MCF 10A (cell line): ENCODE measurements at places on chromosomes 2 and 18. TPM values are rescaled to one million over a fixed set of nuclear protein-coding genes. Genes with fewer than 3 reads are reported as not detected.

The PLGLB2 gene
- total RNA-seq: 1.1 and 1.3 TPM in 2 replicates

The KIAA2012 gene
- total RNA-seq: not detected in 2 replicates

The PSMA8 gene
- total RNA-seq: not detected in 2 replicates

The TTC21B gene
- total RNA-seq: 9.8 and 10.9 TPM in 2 replicates

The SLC5A7 gene
- not detected in 2 replicates for total RNA-seq

The CHN1 gene
- total RNA-seq: 4.4 and 6.0 TPM in 2 replicates

The RNF144A gene
- total RNA-seq: 0.21 and 0.47 TPM in 2 replicates

The DAPL1 gene
- not detected in 2 replicates for total RNA-seq

The PIEZO2 gene
- 0.49 and 0.93 TPM in 2 replicates for total RNA-seq

The CHRND gene
- total RNA-seq: not detected in 2 replicates

- no peak for DNase-seq
Observed at GRCh38 chr2:25757906-25758305, 84.5 kb upstream of the DTNB start.

DNA sequence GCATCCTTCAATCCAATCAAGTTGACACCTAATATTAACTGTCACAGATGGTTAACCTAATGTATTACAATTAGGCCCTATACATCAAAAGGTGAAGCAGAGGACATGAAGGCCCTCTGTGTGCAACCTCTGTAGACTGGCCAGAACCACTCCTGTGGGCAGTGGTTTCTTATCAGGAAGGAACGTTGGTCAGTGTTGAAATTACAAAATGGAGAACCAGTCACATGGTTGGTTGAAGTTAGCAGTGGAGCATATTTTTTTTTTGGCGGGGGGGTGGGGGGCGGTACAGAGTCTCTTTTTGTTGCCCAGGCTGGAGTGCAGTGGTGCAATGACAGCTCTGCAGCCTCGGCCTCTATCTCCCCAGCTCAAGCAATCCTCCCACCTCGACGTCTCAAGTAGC is 19.8 kb downstream of the RNU2-63P start:
- peak; percentile 15 for DNase-seq

DNA sequence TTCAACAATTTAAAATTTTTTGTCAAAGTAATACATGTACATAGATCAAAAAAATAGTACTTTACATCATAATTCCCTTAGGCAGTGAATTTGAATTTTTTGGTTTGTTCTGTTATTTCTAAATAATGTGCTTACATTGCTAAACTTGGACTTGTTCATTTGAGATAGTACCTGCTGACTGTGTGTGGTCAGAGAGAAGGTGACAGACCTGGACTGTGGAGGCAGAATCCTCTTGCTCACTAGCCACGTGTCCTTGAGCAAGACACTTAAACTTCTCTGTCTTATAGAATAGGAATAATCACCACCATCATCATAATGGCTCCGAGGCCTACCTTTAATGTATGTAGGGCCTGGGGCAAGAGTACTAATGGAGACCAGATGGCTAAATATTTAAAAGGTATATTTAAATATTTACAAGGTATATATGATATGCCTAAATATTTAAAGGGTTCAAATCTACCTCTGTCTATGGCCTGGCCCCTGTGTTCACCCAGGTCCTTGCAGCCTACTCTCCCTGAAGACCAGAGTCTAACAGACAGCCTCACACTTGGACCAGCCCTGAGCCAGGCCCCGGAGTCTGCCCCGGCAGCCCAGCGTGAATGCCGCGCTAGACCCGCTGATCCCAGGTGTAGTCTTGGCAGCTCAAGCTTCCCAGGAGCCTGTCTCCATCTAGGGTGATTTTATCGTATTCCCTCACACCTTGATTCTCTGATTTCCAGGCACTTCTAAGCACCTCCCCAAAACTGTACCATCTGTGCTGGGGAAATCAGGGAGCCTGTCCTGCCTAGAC is 33.5 kb downstream of the ZNF532 start:
- DNase-seq: no peak

DNA sequence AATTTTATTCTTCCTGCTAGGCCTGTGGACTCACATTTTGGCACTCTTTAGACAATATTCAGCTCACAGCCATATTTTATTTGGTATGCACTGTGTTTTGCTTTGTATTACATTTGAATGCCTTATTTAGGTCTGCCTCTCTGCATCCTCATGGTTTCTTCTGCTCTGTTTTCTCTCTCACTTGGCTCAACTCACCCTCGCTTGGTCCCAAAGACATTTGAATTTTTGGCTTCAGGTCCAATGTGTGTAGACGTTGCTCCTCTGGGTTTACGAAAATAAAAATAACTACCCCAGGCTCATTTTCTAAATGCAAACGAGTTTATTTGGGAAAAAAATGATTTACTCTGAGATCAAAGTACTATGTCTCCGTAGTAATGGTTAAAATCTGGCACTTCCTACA is 91.1 kb upstream of the REG3A start:
- no peak for DNase-seq

GRCh38 chr2:23434721-23435121 is 49.7 kb downstream of the KLHL29 start:
- DNase-seq: peak; percentile 46

DNA sequence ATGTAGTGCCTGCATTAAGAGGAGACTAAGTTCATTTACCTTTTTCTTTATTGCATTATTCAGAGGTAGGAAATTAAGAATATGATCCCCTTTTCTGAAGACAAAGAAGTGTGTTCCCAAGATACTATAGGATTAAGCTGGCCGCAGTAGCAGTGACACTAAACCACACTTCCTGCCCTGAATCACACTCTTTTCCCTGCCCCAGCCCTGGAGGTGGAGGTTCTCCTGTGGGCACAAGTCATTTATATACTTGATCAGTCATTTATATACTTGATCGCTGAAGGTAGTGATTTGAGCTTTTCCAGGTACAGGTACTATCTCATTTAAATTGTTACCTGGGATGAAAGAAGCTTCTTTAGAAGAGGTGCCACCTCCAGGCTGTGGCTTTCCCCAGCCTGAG is 78.6 kb downstream of the ARMC9 start:
- no peak for DNase-seq

- no peak for DNase-seq
Observed at GRCh38 chr18:12774982-12775381, 72.1 kb downstream of the PSMG2 start.

GRCh38 chr2:10185046-10185445 is 62.5 kb downstream of the RRM2 start:
- DNase-seq: no peak

- no peak for DNase-seq
Observed at GRCh38 chr2:206488053-206488452, 44.7 kb downstream of the ADAM23 start.

DNA sequence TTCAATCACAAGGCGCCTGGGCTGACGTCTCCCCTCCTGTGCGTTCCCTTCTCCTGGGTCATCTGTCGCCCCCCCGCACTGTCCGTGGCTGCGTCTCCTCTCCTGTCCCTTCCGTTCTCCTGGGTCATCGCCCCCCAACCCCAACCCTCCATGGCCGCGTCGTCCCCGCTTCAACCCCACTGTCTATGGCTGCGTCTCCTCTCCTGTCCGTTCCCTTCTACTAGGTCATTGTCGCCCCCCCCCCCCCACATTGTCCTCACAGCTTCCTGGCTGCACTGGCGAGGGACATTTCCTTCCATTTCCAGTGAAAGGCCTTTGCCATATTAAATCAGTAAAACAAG is 118.9 kb downstream of the TMEM18 start:
- DNase-seq: no peak

DNA sequence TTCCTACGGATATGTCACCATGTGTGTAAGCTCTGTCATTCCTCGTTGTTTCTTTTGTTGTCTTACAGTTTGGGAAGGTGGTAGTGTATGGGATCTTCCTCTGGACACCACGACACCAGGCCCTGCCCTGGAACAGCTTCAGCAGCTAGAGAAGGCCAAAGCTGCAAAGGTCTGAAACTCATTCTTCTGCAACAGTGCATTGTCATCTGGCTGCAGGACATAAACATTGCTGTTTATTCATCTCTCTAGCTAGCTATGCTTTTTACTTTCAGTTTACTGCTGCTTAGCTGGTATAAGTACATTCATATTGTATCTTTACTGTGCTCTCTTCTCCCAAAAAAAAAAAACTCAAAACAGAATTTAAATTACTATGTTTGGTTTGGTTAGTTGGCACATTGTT is 39.2 kb upstream of the KCNJ13 start:
- no peak for DNase-seq

- peak; percentile 40 for DNase-seq
Observed at GRCh38 chr18:11178951-11179549, 29.7 kb upstream of the PIEZO2 start.

DNA sequence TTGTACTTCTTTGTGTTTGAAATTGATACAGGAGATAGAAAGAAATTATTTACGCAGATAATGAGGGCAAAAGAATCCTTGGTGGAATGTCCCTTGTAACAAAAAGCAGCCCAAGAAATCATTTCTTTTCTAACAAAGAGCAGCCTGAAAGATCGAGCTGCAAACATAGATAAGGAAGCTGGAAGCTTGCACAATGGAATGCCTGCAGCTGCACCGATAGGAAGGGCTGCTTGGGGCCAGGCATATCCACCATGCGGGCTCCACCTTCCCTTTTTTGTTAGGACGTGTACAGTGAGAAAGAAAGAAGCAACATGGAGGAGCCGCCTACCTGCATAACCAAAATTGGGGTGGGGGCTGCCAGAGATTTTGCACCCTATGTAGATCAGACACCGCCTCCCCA is 568.7 kb downstream of the METTL4 start:
- DNase-seq: no peak

GRCh38 chr2:184945326-184945725 is 347.0 kb downstream of the ZNF804A start:
- no peak for DNase-seq

DNA sequence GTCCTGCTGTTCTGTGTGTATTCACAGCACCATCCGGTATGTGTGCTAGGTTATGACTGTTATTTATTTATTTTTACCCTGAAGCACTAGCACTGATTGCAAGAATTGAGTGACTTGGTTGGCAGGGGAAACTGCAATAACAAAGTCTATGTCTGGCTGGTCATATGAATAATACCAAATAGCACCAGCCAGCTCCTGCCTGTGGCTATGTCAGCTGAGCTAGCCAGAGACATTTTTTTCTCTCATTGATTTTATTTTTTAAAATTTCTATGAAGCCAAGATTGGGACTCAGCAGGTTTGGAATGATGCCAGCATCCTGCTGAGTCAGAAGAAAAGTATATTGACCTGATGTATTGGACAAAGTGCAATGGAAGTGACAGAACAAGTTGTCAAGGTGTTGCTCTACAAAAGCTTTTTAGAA is 188.5 kb upstream of the CDH2 start:
- DNase-seq: peak; percentile 73

GRCh38 chr2:118841450-118841827 is 6.0 kb downstream of the EN1 start:
- no peak for DNase-seq

DNA sequence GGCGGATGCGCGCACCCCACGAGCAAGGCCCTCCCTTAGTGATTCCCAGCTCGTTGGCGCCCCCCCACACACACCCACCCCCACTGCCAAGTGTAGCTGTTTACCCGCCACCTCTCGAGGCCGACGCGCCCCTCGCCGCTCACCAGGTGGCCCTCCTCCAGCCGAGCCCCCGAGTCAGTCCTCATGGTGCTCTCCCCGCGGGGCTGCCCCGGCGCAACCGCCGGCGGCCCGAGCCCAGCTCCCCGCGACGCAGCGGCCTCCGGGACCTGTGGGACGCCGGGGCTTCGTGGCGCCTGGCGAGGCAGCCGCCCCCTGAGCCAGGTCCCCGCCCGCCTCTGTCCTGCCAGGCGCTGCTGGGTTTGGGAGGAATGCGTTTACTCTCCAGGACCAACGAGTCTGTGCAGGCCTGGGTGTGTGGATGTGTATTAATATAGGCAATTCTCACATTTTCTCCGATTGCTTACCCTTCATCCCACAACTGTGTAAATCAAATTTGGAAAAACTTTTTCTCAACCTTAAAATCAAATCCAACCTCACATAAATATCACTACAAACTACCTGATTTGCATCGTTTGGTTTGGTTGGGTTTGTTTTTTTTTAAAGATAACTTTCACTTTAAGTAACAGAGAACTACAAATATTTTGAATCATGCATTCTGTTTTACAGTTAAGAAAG is at the start of gene TMEM237:
TSS of gene TMEM237 (minus strand) at position 288 of the 675 bp plus-strand sequence. CDS start at position 185, 103 bp downstream.
- DNase-seq: peak; percentile 52

- DNase-seq: no peak
Observed at GRCh38 chr2:2324119-2324518, 7.0 kb downstream of the MYT1L start.

DNA sequence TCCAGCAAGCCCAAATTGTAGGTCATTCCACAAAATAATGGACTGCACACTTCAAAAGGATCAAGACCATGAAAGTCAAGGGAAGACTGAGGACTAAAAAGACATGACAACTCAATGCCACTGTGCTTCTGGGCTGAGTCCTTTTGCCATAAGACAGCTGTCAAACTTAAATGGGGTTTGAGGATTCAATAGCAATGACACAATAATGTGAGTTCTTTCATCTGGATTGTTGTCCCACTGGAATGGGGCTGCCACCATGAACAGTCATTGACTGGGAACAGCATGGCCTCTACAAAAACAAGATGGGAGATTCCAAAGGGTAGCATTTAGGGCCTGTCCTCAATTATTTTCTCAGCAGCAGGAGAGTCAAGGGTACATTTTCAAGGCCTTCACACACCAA is 118.5 kb downstream of the EN1 start:
- no peak for DNase-seq

- DNase-seq: no peak
Observed at GRCh38 chr2:108217211-108217610, 22.6 kb upstream of the SULT1C3 start.

GRCh38 chr18:36348971-36349417 is 51.5 kb downstream of the FHOD3 start:
- DNase-seq: no peak

GRCh38 chr2:85748039-85748734 is 5.6 kb upstream of the ATOH8 start:
- DNase-seq: no peak

- no peak for DNase-seq
Observed at GRCh38 chr2:21658907-21659477, 535.2 kb downstream of the TDRD15 start.

DNA sequence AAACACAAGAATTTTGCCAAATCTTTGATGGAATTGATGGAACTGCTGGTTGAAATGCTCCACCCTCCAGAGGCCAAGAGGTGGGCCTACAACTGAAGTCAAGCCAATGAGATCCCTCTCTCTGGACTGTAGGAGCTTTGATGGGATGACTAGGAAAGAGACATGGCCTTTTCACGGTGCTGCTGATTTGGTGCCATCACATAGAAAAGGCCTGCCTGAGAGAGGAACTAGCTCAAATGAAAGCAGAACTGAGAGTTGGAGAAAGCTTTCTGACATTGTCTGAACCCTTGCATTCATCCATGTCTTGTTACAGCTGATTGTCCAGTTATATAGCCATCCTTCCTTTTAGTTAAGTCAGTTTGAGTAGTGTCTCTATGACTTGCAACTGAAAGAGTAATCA is 283.8 kb upstream of the LYPD1 start:
- no peak for DNase-seq

DNA sequence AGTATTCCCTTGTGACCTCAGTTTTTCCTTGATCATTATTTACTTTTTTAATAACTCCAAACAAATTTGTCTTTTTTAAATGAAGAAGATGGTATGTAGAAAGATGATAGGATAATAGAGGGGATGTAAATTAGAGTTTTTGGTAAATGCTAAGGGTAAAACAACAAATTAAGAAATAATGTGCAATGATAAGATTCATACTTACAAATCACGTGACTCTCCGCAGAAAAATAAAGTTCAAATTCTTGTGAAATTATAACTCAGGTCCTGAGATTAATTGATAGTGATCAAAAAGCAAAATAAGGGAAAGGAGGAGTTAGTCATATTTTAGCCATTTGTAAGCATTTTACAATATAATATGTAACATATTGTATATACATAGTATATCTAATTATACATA is 304.1 kb upstream of the KCNH7 start:
- DNase-seq: no peak
